ENCODE measurements at places on chromosomes 12 and 14.

GRCh38 chr14:57530571-57530970 is 36.9 kb upstream of the CCDC198 start:
- no peak for DNase-seq

DNA sequence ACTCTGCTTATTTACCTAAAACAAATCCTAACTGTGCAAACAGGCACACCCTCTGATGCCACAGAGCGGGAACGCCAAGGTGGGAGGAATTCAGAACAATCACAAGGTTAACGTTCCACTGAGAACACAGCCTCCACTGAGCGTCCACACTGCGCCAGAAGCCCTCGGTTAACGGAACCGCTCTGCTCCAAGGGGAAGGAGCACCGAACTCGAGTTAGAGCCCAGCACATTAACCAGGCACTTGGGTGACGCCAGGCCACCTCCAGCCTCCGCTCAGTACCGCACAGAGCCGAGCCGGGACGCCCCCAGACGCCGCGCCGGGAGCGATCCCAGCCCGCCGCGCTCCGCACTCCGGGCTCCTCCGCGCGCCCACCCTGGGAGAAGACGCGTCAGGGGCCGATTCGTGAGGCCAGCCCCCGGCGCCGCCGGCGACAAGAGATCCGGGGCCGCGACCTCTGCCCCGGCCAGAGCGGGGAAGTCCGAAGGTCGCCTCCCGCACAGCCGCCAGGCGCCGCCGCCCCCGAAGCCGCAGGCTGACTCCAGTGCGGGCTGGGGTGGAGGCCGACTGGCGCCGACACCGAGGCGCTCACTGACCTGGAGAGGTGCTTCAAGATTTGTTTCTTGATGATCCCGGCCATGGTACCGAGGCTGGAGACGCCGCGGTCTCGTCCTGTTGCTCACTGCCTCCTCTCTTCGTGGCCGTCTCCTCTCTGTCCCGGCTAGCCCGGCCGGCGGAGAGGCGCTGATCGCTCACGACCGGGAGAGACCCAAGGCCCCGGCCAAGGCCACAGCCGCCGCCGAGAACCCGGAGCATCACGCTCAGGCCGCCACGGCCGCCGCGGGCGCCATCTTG is 450 bp downstream of the BLTP3B start:
- peak; percentile 60 for DNase-seq

GRCh38 chr14:75303381-75303789 is 24.8 kb downstream of the FOS start:
- peak; percentile 94 for DNase-seq

DNA sequence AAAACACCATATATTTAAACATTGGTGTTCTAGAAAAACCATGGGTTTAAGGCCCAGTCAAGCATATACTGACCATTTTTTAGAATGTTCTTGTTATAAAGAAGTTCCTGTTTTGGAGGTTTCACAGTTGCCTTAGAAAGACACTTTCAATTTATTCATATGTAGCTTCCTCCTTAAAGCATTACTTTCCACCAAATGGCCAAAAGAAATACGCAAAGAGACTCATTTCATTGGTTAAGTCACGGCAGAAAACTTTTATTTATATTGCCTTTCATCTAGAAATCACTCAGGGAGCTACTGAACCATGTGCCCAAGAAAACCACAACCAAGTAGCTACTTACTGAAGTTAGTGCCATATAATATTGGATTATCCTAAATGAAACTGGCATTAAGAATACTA is 40.0 kb downstream of the MYBPC1 start:
- no peak for DNase-seq

- DNase-seq = no peak
Measured at GRCh38 chr14:24438223-24439097, 4.1 kb downstream of the SDR39U1 start.

GRCh38 chr12:110807640-110808039 is 39.1 kb upstream of the CCDC63 start:
- DNase-seq = peak; percentile 46

DNA sequence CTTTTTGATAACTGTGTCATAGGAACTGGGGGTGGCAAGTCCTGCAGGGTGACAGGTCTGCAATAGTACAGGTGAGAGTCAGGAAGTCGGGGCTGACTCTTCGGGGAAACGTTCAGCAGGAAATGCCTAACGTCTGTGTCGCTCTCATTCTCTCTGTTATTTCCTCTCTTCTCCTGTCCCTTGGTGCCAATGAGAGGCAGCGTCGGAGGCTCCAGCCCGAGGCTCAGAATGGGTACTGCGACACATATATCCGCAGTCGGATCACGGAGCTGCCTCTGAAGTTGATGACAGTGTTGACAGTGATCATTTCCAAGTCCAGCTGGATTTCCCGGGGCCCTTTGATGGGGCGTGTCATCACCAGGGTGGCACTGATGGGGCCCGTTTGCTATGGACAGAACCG is 2.7 kb upstream of the TC2N start:
- DNase-seq = no peak

- no peak for DNase-seq
Measured at GRCh38 chr14:104795781-104796686, 486 bp upstream of the AKT1 start.

DNA sequence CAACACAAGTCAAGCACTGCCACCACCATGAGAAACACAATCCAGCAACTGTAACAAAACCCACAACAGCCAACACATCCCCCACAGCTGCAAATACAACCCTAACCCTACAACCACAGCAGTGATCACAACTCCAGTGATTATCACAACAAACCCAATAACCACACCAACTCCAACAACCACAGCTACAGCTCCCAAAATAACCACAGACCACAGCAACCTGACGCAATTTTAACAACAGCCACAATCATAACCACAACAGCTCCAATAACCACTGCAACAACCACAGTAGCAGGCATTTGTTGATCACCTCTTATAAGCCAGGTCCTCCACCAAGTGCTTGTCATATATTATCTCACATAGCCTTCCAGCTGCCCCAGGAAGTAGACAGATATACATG is 42.2 kb upstream of the FAM181A start:
- no peak for DNase-seq

- no peak for DNase-seq
Measured at GRCh38 chr14:88037325-88037724, 32.4 kb downstream of the GPR65 start.

GRCh38 chr12:100490056-100490455 is 16.4 kb downstream of the NR1H4 start:
- DNase-seq = no peak

DNA sequence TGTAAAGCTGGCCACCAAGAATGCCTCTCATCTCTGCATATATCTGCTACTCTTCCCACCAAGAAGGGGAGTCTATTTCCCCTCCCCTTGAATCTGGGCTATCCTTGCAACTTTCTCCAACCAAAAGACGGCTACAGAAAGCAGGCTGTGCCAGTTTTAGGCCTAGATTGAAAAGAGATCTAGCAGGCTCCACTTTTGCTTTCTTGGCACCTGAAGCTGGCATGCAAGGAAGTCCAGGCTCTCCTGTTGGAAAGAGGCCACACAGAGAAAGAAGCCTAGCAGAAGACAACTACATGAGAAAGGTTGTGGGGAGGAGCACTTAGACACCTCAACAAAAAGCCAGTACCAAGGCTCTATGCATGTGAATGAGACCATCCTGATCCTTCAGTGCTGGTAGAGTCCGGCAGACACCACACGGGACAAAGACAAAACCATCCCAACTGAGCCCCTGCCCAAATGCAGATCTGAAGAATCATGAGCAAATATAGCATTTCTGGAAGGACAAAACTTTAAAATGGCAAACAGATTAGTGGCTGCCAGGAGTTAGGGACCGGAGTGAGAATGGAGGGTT is 68.0 kb downstream of the SPPL3 start:
- no peak for DNase-seq

GRCh38 chr14:88993946-88994345 is 169.5 kb downstream of the TTC8 start:
- no peak for DNase-seq

DNA sequence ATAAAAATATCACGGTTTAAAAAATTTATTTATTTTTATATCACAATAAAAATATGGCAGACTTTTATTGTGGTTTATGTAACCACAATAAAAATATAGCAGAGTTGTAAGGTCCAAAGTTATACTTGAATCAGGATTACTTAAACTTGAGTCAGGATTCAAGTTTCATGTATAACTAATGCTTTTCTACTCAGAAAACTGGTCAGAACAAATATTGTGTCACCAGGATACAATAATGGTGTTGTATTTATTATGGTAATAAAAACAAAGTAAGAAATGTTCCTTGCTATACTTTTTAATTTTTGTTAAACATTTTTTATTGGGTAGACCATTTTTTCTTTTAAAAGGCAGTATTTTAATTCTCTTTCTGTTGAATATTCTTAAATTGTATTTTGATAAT is 29.2 kb upstream of the EPS8 start:
- DNase-seq = no peak

- no peak for DNase-seq
Measured at GRCh38 chr12:48986720-48987291, 8.7 kb downstream of the WNT1 start.

- no peak for DNase-seq
Measured at GRCh38 chr14:71221119-71221518, 313.9 kb downstream of the PCNX1 start.

DNA sequence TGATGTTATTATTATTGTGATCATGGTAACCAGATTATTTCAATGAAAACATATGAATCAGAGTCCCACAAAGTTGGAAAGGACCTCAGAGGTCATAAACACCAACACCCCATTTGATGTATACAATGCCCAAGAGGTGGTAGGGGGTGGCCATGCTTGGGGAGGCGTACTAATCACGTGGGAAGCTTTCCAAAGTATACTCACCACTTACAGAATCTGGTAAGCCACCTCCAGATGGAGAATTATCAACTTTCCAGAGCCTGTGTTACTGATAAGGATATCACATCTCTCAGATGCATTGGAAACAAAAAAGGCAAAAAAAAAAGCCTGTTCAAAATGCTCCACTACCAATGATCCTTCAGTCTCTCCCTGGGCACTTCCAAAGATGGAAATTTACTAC is 8.4 kb downstream of the DAD1 start:
- no peak for DNase-seq

GRCh38 chr12:12032851-12033797 is 37.6 kb upstream of the BCL2L14 start:
- peak; percentile 72 for DNase-seq

GRCh38 chr12:65333649-65334048 is 55.2 kb downstream of the MSRB3 start:
- DNase-seq = no peak

GRCh38 chr14:96058576-96059200 is 19.5 kb downstream of the C14orf132 start:
- DNase-seq = no peak

DNA sequence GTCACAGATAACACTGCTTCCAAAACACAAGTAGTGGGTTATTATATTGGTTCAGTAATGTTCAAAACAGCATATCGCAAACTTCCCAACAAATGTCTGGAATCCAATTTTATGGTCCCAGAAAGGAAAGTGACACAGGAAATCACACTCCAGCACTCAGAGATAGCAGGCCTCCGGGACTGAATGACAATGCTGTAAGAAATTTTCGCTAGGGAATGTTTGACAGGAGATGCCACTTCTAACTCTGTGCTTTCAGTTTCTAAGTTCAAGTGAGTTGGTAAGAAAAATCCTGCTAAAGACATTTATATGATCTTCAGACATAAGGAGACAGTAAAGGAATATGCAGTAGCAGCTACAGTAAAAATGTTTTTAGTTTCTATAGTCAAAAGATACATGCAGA is 93.2 kb downstream of the SLC2A13 start:
- no peak for DNase-seq

DNA sequence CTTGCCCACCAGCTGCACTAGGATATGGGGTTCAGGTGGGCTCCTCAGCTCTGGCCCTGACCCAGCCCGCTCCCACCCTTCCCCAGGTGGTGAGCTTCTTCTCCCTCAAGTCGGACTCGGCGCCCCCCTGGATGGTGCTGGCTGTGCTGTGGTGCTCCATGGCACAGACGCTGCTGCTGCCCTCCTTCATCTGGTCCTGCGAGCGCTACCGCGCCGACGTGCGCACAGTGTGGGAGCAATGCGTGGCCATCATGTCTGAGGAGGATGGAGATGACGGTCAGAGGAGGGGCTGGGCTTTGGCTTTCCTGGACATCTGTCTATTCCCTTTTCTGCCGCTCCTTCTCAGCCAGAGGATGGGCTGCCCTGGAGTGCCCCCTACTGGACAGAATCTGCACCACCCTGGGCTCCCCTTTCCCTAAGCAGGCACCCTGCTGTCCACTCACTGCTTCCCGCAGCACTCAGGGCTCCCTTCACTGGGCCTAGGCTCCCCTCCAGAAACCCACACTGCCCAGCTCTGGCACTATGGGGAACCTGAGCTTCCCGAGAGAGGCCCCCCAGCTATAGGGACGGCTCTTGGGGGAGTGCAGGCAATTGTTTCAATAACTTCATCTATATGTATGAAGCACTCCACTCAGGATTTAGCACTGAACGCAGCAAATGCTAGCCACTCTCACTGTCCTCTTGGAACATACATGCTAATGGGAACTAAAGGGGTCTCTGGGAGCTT is 2.6 kb upstream of the P3H3 start:
- peak; percentile 80 for DNase-seq

DNA sequence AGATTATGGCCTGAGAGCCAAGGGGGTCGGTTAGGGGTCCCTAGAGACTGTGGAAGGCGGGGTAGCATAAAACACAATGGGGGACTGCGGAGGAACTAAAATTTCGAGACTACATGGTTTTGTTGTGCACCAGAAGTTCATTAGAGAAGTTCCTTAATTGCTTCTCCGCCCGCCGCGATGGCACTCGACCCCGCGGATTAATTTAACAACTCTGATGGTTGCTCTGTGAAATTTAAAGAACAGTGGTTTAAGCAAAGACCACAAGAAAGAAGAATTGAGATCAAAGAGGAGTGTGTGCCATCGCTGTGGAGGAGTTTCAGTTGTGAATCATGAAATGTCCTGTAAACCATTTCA is 1.4 kb upstream of the CCDC88C start:
- DNase-seq = no peak

DNA sequence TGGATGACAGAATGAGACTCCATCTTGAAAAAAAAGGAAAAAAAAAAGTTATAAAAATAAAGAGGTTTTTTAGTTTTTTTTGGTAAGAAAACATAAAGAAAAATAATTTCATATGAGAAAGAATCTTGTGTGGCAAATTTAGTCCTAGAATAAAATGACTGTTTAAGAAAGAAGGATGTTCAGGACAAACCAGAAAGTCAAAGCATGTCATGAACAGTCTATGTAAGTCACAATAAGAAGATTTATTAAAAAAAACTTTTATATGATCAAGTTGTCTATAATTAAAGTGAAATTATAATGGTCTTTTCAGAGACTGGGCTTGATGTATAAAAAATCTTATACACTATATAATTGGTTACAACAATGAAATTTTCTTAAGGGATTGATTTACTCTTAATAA is 68.1 kb upstream of the HECTD1 start:
- DNase-seq = no peak
